Lower leg skin (tissue), 4 donors: ENCODE measurements at places on chromosomes 12 and 14. TPM values are rescaled to one million over a fixed set of nuclear protein-coding genes. Genes with fewer than 3 reads are reported as not detected.

DNA sequence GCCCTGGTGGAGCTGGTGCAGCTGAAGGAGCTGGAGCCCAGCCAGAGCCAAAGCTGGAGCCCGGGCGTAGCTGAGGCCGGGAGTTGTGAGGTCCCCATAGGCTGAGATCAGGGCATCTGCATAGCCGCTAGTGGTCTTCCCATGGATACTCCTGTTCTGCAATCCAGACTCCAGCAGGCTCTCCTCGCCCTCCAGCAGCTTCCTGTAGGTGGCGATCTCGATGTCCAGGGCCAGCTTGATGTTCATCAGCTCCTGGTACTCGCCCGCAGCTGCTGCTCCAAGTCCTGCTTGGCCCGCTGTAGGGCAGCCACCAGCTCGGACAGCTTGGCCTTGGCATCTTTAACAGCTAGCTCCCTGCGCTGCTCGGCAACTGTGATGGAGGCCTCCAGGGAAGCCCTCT lies 966.1 kb downstream of the FSCB start:
- no peak for DNase-seq

GRCh38 chr14:76687611-76688382 lies 73.5 kb upstream of the VASH1 start:
- no peak for DNase-seq

DNA sequence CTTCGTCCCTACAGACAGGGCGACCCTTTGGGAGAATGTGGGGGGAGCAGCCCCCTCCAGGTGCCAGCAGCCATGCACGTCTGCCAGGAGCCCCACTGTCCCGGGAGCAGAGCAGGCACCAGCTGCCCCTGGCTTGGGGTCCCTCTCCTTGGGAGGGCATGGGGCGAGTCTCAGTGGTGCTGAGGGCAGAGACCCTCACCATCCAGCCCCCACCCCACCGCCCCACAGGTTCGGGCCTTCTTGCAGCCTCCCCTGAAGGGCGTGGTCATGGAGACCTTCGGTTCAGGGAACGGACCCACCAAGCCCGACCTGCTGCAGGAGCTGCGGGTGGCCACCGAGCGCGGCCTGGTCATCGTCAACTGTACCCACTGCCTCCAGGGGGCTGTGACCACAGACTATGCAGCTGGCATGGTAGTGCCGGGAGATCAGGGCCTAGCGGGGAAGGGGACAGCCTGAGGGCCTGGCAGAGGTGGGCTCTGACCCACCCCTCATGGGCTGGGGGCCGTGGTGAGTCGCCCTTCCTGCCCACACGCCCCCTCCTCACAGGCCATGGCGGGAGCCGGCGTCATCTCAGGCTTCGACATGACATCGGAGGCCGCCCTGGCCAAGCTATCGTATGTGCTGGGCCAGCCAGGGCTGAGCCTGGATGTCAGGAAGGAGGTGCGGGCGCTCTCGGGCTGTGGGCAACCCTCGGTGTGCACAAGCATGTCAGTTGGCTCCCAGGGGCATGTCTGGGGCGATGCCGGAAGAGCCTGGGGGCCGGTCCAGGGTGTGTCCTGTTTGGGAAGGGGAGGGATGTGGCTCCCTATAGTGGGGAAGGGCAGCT lies 18.8 kb downstream of the ASPG start:
- no peak for DNase-seq

The HOXC9 gene
- 16.8 TPM for total RNA-seq

The ZNF410 gene
- total RNA-seq = 55.3 TPM
